Activated T-helper 2 cell treated with anti-CD3 and anti-CD28 coated beads, Interferon-gamma antibody, Interleukin-2, Interleukin-4, amounts not matched to agents 10 μg/mL and 5 μg/mL and 100 μg/mL, durations not matched to agents 14 hours and 24 hours and 36 hours (primary cell): ENCODE measurements at places on chromosomes 7 and 10. TPM values are rescaled to one million over a fixed set of nuclear protein-coding genes. Genes with fewer than 3 reads are reported as not detected.

INMT gene
- not detected in 2 replicates for total RNA-seq

MYH16 gene
- not detected in 2 replicates for total RNA-seq

MAT1A gene
- not detected in 2 replicates for total RNA-seq

CLDN4 gene
- total RNA-seq: not detected in 2 replicates

OR6B1 gene
- not detected in 2 replicates for total RNA-seq

TRPV5 gene
- not detected in 2 replicates for total RNA-seq

PIK3AP1 gene
- total RNA-seq: 12.4 and 14.0 TPM in 2 replicates

CPA4 gene
- not detected in 2 replicates for total RNA-seq

PDK4 gene
- not detected in 2 replicates for total RNA-seq

GRCh38 chr7:109178342-109178741 lies 608.7 kb downstream of the DNAJB9 start:
- DNase-seq: no peak

DNA sequence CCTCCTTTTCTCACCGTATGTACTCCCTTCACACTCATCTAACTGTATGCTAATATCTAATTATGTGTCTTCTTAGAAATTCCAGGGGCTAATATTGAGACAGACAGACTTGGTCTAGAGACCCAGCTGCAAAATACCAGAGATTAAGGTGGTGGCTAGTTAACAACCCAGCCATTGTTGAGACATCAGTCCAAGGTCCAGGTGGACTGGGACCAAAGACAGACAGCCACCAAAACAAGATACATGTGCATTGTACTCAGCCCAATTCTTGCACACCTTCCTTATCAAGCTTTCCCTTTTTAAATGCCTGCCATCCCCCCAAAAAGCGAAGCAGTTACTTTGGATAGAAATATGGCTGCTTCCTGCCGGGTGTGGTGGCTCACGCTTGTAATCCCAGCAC lies 43.3 kb upstream of the LRRN3 start:
- no peak for DNase-seq

DNA sequence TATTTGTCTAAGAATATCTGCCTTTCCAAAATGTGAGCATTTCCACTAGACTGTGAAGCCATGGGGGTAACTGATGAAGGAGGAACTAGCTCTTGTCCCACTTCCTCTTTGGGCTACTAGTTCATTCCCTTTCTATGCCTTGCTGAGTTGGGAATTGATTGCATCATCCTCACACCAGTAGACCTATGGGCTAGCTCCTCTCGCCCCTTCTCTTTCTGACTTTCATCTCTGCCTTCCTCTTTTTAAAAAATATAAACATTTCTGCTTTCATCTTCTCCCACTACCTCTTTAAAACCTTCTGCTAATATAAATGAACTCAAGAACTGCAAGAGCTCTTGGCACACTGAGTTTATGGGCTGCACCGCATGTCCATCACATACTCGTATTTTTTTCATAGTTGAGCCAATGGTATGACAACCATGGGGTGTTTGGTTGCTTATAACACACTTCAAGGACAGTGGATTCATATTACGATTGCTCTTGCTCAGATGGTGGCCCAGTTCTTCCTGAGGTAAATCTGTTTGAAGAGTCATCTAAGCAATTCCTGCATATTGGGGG lies 182.0 kb downstream of the REEP3 start:
- no peak for DNase-seq

DNA sequence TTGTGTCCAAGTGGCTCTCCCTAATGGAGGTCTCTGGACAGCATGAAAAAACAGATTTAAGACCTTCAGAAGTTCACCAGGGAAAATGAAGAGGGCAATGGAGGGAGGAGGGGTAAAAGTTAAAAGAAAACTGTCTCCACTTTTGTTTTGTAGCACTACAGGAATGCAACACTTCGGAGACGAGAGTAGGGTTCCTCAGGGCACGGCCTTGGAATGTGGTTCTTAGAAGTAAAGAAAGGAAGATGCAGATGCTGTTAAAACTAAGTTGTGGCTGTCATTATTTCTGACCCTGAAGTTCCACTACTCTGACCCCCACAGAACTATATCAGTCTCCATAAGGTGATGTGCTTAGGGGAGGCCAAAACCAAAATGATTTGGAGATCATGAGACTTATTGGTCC lies 335.1 kb downstream of the XPNPEP1 start:
- DNase-seq: no peak

GRCh38 chr7:142308326-142308725 lies 50.5 kb upstream of the PRSS58 start:
- no peak for DNase-seq

DNA sequence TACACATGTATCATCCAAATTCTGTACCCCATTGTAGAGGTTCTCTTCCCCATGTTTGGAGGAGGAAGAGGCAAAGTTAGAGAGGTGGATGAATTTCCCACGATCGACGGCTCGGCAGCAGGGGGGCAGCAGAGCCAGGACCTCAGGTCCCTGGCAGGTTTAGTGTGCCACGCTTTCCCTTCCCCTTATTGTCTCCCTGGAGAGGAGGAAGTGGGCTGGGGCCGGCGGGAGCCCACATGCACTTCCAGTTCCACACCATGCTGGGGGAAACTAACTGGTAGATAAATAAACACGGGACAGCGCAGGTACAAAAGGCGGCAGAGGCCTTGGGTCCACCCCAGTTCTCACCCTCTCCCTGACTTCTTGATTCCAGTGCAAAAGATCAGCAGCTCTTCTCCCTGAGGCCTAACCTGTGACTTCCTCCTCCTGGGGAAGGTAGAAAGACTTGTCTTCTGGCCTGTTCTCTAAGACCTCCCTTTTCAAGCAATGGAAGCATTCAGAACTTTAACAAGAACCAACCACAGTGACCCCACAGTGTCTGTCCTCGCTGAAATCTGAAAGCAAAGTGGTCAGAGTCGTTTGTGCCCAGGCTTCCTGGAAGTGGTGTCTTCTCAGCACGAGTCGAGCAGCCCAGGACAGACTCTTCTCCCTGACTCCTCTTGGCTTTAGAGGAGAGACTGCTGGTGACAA lies 30.5 kb upstream of the SRGN start:
- DNase-seq: no peak

DNA sequence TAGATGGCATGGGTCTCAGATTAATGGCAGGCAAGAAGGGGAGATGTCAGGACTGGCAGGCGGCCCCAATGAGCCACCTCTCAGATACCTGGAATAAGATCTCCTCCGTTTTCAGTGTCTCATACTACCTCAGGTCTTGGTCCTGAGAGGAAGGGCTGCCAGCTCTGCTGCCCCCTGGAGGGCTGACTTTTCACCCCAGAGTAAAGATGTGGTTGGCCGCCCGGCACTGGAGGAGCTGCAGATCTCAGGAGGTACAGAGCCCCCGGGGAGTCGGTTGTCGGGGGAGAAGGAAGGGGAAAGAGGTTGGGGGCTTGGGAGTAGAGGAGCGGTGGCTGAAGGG lies 642 bp upstream of the COL13A1 start:
- DNase-seq: peak; percentile 26

DNA sequence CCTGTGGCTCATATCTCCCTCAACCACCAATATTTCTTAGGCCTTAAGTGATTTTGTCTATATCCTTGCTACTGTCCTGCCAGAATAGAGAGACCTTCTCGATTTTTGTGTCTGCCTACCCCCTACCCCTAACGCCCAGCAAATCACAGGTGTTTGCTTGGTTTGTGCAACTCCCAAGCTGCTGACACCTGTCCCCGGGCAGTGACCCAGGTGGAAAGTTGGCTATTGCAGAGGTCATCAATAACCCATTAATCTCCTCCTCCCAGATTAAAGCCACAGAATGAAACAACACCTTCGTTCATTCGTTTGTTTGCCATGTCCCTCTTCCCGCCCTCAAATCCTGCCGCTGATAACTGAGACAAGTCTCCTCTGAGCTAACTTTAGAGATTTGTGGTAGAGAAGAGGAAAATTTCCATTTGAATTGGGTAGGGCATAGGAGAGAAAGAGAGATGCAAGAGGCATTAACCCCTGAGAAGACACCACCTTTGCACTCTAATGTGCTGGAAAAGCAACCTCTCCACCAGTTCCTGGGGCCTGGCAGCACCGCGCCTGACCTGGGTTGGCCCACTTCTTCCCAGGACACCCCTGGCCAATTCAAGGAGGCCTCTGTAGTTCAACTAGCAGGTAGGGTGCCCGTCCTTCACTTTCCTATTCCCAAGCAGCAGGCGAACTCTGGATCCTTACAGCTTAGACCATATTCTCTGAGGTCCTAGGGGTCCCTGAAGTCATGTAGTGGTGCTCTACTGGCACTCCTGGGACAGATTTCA lies 3.0 kb downstream of the NEUROG3 start:
- no peak for DNase-seq

- DNase-seq: no peak
Measured at GRCh38 chr7:151814400-151815009, 62.4 kb downstream of the PRKAG2 start.

DNA sequence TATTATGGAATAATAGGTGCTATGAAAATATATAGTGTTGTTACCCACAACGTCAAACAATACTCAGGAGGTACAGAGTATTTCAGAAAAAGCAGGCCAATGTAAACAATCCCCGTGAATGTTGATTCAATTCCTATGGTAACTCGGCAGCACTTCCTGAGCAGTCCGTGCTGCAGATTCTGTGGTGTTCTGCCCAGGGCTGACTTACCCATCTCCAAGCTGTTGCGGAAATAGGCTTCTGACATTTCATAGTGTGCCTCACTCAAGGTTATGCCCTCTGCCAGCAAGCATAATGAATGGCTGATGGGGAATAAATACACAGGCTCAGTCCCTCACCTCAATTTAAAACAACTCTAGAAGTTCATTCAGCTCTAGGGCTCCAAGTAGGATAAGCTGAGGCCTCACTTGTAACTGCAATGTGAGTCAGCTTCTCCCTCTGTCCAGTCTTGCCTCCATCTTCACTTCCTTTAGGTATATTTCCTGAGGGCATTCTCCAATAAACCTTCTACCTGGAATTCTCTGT lies 177.6 kb downstream of the GNAI1 start:
- DNase-seq: no peak

DNA sequence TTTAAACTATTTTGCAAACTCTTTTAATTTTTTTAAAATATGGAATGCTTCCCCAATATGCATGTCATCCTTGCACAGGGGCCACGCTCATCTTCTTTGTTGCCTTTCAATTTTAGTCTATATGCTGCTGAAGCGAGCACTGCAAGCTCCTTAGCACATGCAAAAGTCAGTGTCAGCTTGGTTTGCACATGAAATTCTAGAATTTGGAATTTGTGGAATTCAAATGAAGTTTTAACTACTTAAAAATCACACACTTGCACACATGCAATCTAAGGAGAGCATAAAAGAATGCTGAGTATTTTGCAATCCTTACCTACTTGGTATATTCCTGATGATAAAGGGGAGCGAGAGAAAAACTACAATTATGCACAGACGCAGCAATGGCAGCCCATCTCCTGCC lies 78.3 kb upstream of the ATP6V0A4 start:
- no peak for DNase-seq

DNA sequence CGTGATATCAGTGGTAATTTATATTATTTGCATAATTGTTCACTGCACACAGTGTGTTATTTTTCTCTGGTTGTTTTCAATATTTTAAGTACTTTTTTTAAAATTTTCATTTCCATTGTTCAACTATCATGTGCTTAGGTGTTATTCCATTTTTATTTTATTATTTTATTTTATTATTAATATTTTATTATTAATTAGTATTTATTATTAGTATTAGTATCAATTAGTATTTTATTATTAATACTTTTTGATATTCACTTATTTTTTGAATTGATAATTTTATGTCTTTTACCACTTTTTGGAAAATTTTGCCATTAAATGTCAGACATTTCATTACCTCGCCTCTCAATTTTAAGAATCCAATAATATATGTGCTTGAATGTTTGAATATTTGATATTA lies 593.8 kb upstream of the GRM3 start:
- DNase-seq: no peak

DNA sequence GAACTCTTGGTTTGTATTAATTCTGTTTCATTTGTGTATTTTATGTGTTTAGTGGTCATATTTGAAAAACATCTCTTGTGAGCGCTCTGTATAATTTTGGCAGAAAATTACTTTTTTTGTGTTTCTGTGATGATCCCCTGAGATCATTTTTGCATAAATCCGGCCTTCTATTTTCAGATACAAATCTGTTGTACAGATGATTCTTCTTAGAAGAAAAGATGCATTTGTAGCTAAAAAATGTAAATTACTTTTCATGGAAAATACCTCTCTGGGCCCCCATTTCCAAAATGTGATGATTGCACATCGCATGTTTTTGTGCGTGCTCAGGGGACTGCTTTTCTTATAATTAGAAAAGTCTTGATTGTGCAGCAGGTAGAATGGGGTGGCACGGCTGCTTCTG lies 395.4 kb downstream of the LRMDA start:
- no peak for DNase-seq

- no peak for DNase-seq
Measured at GRCh38 chr10:60817398-60817805, 39.1 kb downstream of the CDK1 start.

DNA sequence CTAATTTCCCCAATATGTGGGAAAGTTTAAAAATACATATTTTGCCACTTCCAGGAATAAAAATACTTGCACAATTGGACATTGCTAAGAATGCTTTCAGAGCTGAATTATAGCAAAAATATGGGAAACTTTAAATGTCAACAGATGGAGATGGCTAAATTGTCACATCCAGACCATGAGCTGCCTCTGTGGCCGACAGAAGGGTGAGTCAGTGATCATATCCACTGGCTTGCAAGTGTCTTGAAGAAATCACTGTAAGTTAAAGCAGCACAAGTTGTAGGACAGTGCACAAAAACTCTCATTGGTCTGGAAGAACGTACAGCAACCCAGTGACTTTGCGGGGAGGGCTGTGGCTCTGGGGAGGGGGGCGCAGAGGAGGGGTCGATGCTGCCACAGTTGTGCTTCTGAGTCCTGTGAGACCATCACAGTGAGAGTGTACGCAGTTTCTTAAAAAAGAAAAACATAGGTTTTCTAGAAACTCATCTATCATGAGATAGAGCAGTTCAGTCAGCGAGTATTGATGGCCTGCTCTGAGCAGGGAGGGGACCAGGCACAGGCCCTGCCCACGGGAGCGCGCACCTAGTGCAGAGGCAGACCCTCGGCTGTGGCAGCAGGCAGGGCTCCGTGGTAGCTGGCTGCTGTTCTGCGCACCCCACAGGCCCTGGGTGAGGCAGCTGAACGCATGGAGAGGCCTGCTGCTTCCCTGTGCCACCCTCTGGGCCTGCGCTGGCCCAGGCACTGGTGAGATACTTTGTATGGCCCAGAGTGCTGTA lies 25.5 kb downstream of the LRRC27 start:
- DNase-seq: no peak

GRCh38 chr7:139673230-139673629 lies 104.6 kb downstream of the HIPK2 start:
- DNase-seq: no peak

DNA sequence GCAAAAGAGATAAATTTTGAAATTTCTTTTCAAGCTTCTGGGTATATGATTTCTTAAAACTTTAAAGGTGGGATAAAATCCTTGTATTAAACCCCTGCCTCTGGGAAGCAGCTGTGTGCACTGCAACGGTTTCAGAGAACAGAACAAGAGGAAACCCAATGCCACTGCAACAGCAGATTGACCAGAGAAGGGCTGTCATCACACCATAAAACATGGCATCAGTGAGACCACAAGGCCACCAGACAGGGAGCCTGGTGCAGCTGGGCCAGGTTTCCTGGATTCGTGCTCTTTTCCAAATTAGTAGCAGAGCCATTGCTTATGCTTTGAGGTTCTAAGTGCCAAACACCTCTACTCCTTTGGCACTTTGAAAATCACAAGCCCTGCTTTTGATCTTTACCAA lies 152.4 kb downstream of the PRPF18 start:
- no peak for DNase-seq

- no peak for DNase-seq
Measured at GRCh38 chr7:134966691-134967090, 19.6 kb upstream of the AGBL3 start.
